ENCODE measurements at places on chromosomes 1 and 21.

DNA sequence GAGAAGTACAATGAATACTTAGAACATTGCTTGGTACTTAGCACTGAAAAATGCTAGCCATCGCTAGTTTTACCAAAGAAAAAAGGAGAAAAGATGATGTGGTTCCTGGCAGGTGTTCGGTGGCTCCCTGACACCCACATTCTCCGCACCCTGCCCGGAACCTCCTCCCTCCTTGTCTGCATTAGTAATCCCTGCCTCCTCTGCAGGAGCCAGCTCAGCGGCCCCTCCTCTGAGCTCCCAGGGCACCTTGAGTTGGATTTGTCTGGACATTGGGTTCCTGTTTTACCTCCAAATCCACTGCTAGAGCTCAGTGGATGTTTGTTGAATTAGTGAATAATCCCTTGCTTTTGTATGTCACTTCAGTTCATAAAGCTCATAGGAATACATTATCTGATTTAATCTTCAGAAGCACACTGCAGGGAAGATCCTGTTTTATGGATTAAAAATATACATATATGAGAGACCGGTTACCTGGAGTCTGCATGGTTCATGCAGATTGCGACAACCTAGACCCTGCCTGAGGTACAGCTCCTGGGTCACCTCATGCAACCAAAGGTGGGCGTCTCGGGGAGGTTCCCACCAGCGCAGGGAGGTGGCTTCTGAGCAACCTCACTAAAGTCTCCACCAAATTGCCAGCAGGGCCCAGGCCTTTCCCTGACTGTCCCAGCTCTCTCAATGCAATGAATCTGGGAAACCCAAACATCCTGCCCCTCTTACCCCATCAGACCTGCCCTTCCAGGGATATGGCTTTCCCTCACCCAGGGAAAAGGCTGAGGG lies 24.2 kb downstream of the PCAT6 start:
- DNase-seq = no peak

GRCh38 chr1:204288021-204288588 lies 71.6 kb downstream of the PLEKHA6 start:
- no peak for DNase-seq

GRCh38 chr1:7497107-7497637 lies 273.9 kb upstream of the VAMP3 start:
- DNase-seq = no peak

DNA sequence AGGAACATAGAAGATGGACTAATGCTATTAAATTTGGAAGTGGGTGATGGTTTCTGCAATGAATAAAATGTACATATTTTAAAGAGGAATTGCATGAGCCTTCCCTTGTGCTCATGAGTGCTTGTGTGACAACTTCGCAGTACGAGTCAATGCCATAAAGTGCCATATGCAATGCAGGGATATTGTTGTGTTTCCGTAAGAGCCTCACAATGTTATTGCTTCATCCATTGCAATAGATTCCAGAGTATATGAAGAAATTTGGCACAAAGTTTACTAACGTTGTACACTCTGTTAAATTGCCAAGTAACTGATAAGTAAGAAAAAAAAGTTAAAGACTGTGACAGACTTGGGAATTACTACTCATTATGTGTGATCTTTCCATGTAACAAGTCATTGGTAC lies 22.3 kb downstream of the BTG3 start:
- no peak for DNase-seq

DNA sequence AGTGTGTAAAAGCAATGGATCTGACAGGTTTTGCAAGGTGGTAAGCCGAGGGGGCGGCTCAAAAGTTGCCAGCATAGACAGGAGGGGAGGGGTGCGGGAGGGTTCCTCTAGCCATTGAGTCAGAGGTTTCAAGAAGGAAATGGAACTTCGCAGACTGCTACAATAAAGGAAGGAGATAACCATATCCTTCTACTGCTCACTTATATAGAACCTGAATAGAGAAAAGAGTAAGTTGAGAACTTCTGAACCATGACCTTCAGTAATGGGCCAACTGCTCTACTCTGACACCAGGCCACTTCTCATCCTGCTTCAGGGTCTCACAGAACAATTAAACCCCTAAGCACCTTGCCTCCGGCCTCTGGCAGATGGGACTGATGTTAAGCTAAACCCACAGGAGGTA lies 26.3 kb upstream of the BCAR3 start:
- DNase-seq = no peak

DNA sequence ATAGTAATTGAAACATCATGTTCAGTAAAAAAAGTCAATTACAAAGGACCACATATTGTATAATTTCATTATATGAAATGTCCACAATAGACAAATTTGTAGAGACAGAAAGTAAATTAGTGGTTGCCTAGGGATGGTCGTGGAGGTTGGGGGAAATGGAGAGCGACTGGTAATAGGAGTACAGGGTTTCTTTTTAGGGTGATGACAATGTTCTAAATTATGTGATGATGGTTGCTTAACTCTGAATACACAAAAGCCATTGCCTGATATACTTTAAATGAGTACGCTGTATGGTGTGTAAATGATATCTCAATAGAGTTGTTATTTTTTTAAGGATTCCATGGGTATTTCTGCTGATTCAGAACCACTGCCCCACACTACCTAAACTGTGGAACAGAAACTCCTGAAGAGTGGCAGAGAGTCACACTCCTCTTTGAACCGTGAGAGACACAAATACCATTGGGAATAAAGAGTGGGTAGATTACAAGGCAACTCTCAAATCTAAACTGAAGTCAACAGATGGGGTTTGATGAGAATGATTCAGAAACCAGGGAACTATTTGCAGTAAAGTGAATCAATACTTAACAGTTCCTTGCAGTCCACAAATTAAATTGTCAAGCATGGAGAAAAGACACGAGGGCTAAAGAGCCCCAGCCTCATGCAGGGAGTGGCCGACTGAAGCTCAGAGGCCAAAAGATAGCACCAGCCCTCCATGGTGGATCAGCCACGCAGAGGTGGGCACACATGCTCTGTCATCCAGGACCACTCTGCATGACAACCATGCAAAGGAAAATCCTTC lies 118.0 kb downstream of the CAPN8 start:
- no peak for DNase-seq

GRCh38 chr1:23483321-23484252 lies at the start of gene ASAP3:
Gene ASAP3, minus strand, starts transcription at chr1:23484179. Its CDS starts 46 bp downstream, at chr1:23484133.
- no peak for DNase-seq

DNA sequence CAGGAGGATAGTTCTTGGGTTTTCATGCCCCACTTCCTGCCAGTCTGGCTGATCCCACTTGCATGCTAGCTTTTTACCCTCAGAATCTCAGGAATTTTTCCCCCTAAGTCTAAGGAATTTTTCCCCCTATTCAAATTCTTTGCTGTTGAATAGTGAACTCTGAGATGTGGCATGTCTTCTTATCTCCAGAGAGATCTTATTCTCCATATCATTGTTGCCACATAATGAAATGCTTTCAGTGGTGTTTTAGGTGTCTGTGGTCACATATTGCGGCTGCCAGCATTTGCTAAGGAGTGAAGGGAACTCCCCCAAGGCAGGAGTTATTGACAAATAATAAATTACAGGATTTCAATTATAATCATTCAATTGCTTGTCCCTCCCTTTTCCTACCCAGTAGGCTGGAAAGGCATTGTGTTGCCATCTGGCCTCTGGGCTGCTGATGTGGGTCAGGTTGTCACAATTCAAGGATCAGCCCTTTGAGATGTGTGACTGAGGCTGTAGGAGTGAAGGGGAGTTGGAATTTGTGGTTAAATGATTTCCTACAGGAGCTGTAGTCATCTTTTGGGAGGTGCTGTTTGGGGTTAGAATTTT lies 3.9 kb upstream of the FLG start:
- no peak for DNase-seq

DNA sequence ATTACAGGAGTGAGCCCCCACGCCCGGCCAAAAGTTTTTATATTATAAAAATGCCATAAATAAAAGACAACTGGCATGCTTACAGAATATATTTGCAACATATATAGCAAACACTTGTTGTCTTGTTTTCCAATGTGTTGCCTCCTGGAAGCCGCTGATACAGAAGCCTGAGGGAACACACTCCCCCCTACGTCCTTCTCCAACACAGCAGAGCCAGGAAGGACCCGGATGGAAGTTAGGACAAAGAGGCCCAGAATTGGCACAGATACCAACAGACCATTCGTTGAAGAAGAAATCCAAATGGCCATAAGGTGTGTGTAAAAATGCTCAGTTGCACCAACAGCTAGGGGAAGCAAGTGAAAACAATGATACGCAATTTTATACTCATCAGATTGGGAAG lies 1.3 kb upstream of the PLA2G5 start:
- no peak for DNase-seq

- no peak for DNase-seq
Observed at GRCh38 chr1:200373811-200374231, 36.0 kb downstream of the ZNF281 start.

DNA sequence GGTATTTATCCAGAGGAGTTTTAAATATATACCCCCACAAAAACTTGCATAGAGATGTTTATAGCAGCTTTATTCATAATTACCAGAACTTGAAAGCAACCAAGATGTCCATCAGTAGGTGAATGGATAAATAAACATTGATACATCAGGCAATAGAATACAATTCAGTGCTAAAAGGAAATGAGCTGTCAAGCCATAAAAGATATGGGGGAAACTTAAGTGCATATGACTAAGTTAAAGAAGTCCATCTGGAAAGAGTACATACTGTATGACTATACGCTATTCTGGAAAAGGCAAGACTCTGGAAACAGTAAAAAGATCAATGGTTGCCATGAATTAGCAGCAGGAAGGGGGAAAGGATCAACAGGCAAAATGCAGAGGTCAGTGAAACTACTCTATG lies 366.7 kb downstream of the HHIPL2 start:
- DNase-seq = no peak

DNA sequence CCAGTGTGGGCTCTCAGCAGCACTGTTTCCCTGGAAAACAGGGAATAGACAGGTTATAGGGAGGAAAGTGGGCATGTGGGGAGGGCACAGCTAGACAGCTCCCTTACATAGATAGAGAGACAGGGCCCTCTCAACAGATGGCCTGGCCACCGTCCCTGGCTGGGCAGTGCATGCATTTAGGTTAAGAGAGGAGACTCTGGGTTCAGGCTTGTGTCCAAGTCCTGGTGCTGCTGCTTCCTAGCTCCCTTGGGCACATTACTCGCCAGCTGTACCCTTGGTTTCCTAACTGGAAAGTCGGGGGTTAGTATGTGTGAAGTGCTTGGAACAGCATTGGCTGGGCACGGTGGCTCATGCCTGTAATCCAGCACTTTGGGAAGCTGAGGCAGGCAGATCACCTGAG lies 9.1 kb downstream of the PLOD1 start:
- no peak for DNase-seq

DNA sequence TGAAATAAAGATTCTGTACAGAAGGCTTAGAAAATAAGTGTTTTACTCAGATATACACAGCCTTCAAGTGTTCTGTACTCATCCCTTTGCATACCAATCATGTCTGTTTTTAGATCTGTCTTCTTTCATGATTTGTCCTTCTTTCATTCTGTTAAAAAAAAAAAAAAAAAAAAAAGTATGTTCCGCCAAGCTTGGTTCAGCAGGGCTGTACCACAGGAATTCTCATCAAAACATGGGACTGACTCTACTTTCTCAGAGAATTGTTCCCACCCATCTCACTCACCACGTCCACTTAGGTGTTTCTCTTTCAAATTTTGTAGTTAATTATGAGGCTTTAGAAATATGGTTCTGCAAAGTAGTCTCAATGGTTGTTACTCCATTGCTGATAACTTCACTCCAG lies 119.0 kb downstream of the AK5 start:
- DNase-seq = no peak

DNA sequence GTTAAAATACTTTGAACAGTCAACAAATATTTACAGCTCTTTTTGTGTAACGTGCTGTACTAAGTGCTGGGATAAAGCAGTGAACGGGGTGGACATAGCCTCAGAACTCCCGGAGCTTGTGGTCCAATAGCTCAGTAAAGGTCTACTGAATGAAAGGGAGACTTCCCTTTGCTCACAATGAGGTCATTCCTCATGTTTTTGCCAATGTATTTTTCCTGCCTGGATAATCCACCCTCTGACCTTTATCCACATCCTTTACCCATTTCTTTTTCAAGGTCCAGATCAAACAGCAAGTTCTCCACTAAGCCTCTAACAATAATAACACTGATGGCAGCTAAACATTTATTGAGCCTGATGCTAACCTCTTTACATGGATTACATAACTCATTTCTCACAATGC lies 55.9 kb downstream of the LEPR start:
- no peak for DNase-seq

DNA sequence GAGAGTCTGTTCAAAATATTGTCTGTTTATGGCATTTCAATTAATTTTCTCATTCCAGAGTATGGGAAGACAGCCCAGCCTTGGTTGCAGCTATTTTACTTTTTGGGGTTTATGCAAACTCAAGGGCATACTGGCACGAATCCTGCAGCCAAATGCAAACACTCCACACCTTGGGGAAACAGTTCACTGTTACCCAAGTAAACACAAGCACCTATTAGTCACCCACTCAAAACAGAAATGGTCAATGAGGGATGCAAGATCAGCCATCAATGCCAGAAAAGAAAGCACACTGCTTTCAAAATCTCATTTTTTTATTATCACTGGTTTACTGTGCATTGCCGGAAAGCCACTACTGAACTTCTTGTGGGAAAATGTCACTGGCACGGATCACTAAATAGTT lies 170.6 kb downstream of the RUNX1 start:
- no peak for DNase-seq

GRCh38 chr1:168468822-168469221 lies 75.0 kb downstream of the XCL2 start:
- DNase-seq = no peak

DNA sequence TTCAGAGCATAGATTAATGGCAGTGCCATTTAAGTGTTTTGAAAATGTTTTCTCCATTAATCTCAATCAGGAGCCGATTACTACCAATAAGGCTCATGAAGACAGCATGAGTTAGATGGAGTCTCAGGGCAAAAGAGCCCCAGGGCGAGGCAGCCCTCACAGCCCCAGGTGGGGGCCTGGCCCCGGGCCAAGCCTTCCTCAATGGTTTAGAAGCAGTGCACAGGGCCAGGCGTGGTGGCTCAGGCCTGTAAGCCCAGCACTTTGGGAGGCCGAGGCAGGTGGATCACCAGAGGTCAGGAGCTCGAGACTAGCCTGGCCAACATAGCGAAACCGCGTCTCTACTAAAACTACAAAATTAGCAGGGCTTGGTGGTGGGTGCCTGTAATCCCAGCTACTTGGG lies 348.1 kb upstream of the VAMP3 start:
- DNase-seq = no peak

DNA sequence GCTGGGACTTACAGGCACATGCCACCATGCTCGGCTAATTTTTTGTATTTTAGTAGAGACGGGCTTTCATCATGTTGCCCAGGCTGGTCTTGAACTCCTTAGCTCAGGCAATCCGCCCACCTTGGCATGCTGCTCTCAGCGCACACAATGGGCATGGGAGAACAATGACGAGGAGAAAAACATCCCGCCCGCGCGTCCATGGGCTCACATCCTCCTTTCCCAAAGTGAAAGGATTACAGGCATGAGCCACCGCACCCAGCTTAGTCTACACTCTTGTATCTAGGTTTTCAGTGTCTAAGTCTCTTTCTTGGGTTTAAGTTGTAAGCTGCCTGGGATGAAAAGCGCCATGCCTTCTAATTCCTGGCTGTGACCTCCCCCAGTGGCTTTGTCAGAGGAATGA lies 37.9 kb downstream of the CDK18 start:
- DNase-seq = no peak

All from T-helper 1 cell (primary cell).